Suprapubic skin (tissue), 4 donors: ENCODE measurements at places on chromosomes 1 and 21. TPM values are rescaled to one million over a fixed set of nuclear protein-coding genes. Genes with fewer than 3 reads are reported as not detected.

DNA sequence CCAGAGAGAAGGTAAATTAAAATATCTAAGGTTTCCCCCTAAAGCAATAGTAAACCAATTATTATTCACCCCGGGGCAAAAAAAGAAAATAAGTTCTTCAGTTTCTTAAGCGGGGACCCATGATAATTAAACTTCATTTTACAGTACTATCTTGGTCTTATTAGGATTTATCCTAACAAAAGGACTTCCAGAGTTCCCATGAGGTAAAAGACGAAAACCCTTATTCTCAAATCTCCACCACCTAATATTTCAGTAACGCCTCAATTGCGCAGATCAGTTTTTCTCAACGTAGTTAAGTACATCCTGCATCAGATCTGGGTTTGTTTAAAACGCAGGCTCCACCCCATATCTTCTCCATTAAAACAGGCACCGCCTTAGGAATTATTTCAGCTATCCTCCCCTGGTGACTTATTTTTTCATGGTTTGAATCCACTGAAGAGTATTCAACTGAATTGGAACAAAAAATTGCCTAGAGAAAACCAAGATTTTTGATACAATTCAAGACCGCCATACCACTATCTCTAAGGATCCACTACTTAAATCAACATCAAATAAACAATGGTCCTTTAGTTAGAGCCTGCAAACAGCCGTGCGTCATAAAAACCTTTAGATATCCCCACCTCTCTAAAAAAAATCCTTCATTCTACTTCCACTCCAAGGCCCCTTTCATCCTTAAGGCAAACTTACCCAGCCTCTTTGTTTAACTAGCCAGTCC lies 1.7 kb downstream of the MCL1 start:
- H3K4me3 ChIP-seq = peak overlapping the region; percentile 98

GRCh38 chr1:215754112-215754511 lies 187.0 kb downstream of the KCTD3 start:
- no peak overlapping the region for H3K4me3 ChIP-seq
- no peak overlapping the region for H3K27ac ChIP-seq
- no peaks in the 10 kb centered on the region for H3K4me1 ChIP-seq
- DNase-seq = no peak
- H3K36me3 ChIP-seq = no peaks in the 10 kb centered on the region

- no peaks in the 10 kb centered on the region for H3K36me3 ChIP-seq
- H3K4me1 ChIP-seq = peaks cover 3% of the 10 kb centered on the region
- no peak overlapping the region for H3K4me3 ChIP-seq
These were observed 80.0 kb upstream of the TNR start for GRCh38 chr1:175823406-175823805.

GRCh38 chr1:92736395-92736794 lies 48.5 kb downstream of the EVI5 start:
- peaks cover 10% of the 10 kb centered on the region for H3K36me3 ChIP-seq
- H3K27me3 ChIP-seq = no peaks in the 10 kb centered on the region
- H3K27ac ChIP-seq = no peak overlapping the region

- no peak overlapping the region for H3K27ac ChIP-seq
- H3K4me1 ChIP-seq = no peaks in the 10 kb centered on the region
- no peak for DNase-seq
- no peak overlapping the region for H3K4me3 ChIP-seq
- H3K36me3 ChIP-seq = peaks cover 45% of the 10 kb centered on the region
- no peaks in the 10 kb centered on the region for H3K27me3 ChIP-seq
These were observed 46.1 kb upstream of the RBM34 start for GRCh38 chr1:235207209-235207565.

CFAP141 gene
- not detected for total RNA-seq

DRAM2 gene
- 27.3 TPM for total RNA-seq

SPRR2B gene
- total RNA-seq = not detected
